ENCODE measurements at places on chromosomes 1 and 21.

DNA sequence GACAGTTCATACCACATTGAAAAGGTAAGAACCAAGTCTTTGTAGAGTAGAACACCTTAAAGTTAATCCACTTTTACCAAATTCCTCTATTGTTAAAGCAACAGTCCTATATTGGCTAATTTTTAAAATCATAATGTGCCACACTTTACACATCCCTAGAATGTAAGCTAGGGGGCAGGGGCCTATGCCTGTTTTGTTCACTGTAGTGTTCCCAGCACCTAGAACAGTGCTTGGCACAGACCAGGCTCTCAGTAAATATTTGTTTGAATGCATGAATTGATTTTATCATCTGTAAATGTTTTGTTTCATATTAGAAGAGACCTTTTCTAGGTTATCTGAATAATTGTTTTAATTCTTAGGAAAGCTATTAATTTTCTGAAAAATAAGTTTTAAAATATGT lies 9.1 kb downstream of the SMAP2 start:
- peak; percentile 27 for DNase-seq

- DNase-seq, result no peak
Observed at GRCh38 chr1:36881068-36881405, 153.3 kb downstream of the GRIK3 start.

DNA sequence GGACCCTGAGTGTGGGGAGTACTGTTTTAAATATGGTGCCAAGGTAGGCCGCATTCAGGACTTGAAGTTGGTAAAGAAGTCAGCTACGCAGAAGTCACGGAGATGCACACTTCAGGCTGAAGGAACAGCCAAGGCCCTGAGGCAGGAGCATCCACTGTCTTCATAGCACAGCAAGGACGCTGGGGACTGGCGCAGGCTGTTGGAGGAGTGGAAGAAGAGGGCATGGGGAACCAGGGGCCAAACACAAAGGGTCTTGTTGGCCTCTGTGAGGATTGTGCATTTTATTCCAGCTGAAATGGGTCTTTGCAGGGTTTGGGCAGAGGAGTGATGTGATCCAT lies 16.6 kb downstream of the DNAJC16 start:
- DNase-seq, result no peak

DNA sequence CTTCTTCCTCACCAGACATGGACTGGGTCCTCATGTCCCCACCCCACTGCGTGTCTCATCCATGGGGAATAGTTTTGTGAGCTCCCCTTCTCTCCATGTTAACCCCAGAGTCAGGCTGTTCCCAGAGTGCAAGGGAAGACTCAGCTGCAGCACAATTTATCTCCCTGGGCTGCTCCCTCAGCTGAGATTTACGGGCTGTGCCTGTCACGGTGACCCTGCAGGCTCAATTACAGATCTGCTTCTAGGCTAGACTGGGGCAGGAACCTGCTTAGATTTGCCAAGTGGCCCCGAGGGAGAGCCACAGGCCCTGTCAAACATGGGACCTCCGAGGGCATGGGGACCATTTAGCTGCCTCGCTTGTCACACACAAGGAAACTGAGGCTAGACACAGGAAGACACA lies 37.8 kb downstream of the CDCP2 start:
- DNase-seq, result no peak

- DNase-seq, result no peak
Observed at GRCh38 chr1:153577138-153577537, 11.5 kb upstream of the S100A2 start.

DNA sequence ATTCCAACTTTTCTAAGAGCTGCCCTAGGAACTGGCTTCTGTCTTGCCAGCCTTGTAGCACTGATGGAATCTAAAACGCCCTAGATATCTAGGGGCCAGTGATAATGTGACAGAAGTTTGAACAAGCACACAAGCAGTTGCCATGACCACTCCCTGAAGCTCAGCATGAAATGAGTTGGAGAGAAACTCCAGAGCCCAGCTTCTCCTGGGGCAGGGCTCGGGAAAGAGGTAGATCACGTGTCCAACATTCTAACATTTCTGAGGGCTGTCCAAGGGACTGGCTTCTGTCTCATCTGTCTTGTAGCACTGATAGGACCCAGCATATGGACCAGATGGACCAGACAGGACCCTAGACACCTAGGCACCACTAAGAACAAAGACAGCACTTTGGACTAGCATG lies 37.9 kb downstream of the OMA1 start:
- DNase-seq, result no peak

GRCh38 chr1:44270686-44271628 lies 57.7 kb downstream of the DMAP1 start:
- DNase-seq, result no peak

GRCh38 chr1:204692841-204693356 lies 7.4 kb upstream of the LRRN2 start:
- no peak for DNase-seq

GRCh38 chr1:94929351-94930217 lies 2.7 kb upstream of the CNN3 start:
- DNase-seq, result no peak

Data from CD4-positive, alpha-beta T cell treated with Interleukin-4 for 1 hour (primary cell).